Hypothalamus (tissue), 51 donors: ENCODE measurements at places on chromosomes 2 and 18.
A peak's percentile ranks its signal among the peaks of the same experiment; 100 is the strongest.

DNA sequence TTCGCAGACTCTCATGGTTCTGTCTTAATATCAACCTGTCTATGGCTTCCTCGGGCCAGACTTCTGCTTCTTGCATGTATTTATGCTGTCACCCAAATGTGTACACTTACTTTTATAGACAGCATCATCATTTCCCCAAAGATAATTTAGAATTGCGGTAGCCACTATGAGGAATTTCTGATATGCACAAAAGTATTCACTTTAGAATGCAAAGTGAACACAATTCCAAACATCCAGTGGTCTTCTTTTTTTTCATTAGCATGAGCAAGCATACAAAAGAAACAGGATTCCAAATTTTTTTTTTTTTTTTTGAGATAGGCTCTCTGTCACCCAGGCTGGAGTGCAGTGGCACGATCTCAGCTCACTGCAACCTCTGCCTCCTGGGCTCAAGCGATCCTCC is 21.0 kb upstream of the MCFD2 start:
- no peak for DNase-seq

DNA sequence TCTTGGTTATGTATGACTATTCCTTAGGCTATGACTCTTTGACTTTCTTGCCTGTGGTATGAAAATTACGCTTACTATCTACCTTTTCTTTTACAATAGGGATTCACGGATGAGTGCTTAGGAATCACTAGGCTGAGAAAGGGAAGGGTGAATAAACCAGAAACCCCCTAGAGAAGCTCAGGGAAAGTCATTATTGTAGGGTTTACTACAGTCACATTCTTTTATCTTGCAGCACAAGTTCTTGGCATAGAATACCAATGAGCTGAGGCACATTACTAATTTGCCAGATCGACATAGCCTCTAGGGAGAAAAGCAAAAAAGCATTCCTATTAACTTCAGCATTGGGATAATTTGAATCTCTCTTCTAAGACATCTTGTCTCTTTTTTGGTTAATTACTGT is 103.3 kb downstream of the ST6GAL2 start:
- DNase-seq: no peak

- DNase-seq: no peak
These were observed 599.9 kb downstream of the TMEM182 start for GRCh38 chr2:103361712-103362111.

DNA sequence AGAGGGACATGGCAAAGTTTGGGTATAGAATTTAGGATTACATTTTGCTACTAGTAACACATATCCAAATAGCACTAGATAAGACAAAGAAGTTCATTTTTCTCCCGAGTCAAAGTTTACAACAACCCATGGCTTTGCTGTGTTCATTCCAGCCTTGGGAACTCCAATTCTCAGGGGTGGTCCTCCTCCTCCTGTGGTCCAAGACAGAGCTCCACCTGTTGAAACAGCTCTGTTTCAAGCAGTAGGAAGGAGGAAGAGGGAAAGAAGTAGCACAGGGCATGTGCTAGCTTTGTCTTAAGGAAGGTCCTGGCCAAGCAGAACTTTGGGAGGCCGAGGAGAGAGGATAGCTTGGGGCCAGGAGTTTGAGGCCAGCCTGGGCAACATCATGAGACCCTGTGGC is 113.8 kb upstream of the SIX2 start:
- DNase-seq: no peak

DNA sequence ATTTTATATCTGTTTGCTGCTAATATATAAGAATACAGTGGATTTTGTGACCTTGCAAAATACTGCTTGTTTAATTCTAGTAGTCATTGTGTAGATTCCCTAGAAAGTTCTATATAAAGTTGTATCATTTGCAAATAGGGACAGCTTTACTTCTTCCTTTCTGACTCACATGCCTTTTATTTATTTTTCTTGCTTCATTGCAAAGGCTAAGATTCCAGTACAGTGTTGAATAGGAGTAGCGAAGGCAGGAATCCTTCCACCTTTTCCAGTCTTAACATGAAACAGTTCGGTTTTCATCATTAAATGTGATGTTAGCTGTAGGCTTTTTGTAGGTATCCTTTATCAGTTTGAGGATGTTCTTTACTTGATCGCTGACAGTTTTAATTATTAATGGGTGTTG is 58.1 kb downstream of the DGKD start:
- DNase-seq: no peak

DNA sequence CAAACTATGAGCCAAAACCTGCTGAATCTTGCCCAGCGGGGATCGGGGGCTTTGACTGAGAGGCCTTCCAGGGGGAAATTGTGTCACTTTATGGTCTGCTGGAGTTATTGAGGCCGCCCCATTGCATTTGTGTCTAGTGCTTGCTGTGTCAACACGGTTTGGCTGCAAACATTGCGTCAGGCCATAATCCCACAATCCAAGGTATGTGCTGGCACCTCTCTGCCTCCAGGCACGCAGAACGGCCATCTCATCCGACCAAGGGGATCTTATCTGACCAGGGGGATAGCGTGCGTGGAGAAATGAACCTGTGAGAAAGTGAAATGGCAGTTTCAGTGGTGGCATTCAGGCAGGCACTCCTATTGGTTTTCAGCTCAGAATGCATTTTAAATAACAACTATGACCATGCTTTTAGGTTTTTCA is 18.1 kb upstream of the LYPD6B start:
- no peak for DNase-seq

GRCh38 chr18:58639237-58639636 is 10.3 kb upstream of the ALPK2 start:
- DNase-seq: no peak

DNA sequence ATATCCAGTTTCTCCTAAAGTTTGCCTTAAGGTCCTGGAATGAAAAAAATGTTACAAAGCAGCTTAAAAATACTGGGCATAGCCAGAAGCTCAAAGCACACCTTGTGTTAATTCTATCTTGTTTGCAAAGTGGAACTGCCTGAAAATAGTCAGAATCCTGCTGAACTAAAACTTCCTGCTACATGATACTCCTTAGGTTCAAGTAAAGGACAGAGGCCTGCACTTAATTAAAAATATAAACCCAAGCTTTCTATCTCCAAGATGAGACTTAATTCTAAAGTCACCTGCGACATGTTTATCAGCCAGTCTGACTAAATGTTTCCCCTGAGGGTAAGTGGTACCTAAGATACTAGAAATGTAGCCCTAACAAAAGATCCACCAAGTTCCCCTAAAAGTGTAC is 103.4 kb downstream of the CHST9 start:
- DNase-seq: no peak

- no peak for DNase-seq
These were observed 141.0 kb downstream of the FMNL2 start for GRCh38 chr2:152475982-152476381.

GRCh38 chr18:25322806-25323205 is 29.2 kb downstream of the ZNF521 start:
- no peak for DNase-seq

DNA sequence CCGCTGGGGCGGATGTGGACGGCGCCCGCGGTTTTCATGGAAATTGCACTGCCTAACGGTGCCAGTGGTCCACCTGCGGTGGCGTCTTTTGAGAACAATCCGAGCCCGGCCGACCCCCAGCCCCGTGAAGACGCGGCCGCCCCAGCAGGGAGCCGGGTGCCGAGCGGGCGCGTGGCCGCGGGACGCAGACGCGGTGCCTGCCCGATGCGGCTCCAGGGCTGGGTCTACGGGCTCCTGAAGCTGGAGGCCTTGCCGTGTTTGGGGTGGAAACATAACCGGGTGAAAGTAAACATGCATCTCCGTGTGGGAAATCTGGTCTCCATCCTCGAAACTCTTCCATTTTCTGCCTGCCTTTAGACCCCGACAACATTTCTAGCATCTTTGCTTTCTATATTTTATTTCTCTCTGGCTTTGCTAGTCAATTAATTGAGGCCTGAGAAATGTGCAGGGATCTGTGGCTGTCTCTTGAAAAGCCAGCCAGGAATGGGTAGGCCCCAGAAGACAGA is 572 bp downstream of the INPP4A start:
- peak; percentile 37 for DNase-seq

DNA sequence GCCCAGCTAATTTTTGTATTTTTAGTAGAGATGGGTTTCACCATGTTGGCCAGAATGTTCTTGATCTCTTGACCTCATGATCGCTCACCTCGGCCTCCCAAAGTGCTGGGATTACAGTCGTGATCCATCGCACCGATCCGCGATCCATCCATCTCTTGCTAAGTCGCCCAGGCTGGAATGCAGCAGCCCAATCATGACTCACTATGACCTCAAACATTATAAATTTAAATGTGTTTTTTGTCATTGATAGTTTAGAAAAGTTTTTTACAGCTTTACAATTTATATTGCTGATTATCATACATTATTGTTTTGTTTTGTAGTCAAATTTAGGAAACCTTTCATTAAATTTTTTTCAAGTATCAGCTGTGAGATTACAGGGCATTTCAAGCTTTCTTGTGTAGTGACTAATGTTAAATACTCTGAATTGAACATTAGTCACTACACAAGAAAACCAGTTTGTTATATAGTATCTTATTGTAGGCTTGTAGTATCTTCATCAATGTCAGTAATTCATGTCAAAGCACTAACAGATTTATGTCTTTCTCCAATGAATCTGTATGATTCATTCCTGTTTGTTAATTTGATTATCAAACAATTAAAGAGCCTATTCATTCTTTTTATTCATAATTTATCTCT is 37.5 kb downstream of the NR4A2 start:
- DNase-seq: no peak

GRCh38 chr2:79292958-79293315 is 133.4 kb upstream of the REG3A start:
- no peak for DNase-seq

DNA sequence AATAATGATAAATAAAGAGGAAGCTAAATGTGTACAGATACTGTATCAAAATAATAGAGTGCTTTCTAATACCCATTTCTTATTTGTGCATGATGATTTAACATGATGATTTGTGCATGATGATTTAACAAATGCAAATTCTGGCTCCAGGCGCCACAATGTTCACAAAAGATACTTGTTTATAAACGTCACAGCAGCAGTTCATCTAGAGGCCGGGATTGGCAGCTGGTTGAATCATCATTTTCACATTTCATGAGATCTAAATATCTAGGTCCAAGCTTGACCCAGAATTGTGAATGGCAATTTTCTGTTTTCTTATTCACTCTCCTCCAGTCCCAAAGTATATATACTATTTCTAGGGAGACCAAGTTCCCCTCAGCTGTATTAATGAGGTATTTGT is 322.0 kb downstream of the SUCLG1 start:
- no peak for DNase-seq

- no peak for DNase-seq
These were observed 11.9 kb downstream of the GAL3ST2 start for GRCh38 chr2:241788572-241788971.

DNA sequence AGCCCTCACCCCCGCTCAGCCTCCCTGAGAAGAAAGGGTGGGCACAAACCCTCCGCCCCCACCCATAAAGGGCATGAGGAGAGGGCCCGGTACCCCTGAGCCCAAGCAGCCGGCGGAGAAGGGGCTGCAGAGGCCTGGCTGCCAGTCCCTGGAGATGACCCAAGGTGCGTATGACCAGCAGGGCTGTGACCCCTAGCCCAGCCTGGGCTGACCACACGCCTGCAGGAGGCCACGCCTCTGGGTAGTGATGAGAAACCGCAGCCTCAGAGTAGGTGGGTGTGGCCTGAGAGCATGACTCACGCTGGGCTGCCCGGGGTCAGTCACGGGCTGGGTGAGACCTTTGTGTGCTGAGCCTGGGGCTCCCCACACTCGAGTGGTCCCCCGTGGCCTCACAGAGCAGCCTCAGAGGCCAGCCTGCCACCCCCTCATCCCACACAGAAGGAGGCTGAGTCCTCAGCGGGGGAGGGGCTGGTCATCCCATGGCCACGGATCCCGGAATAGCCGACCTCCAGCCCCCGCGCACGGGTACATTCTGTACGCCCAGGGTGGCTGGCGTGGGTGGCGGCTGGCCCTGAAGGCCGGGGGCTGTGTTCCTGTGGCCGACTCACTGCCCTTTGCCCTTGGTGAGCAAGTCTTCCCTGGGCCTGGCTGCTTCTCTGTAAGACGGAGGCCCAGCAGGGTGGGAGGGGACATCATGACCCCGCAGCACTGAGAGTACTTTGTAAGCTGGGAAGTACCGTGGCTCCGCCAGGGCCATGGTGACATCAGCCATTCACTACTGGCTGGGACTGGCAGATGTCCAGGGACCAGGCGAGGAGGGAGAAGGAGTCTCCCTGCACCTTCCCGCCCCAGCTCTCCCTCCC is 110.8 kb upstream of the OTOS start:
- peak; percentile 98 for DNase-seq

DNA sequence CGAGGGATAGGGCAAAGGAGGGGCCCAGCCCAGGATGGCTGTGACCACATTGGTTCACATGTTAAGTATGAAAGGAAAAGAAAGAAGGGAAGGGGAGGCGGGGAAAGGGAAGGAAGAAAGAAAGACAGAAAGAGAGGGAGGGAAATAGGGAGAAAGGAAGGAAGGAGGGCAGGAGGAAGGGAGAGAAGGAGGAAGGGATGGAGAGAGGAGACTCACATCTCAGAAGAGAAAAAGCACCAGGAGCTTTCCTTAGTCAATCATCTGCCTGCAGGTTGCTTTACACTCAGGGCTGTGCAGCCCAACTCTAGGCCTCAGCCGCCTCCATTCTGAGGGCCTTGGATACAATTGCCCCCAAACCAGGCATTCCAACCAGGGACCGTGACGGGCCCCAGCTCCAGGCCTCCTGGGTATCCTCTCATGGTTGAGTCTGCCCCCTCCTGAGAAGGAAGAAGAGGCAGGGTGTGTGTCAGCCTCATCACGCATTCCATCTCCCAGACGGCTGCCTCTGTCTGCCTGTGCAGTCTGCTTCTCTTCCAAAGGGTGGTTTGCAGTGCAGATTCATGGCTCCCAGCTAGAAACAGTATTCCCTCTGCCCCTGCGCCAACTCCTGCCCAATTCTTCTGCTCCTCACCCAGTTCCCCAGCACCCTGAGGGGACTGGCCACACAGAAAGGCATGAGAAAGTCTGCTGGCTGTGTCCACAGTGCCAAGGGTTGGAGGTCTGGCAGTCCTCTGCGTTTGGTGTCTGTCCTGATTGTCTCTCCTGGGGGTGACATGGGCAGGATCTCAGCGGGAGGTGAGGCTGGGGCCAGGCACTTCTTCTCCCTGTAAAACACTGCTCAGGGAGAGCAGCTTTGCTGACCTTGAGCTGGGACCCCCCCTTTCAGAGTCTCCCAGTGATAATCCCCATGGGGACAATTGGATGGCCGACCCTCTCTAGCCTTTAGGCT is 163.3 kb downstream of the SMAD7 start:
- DNase-seq: no peak
